ENCODE measurements at places on chromosomes 5 and 9. TPM values are rescaled to one million over a fixed set of nuclear protein-coding genes. Genes with fewer than 3 reads are reported as not detected.

SLC45A2 gene
- not detected for total RNA-seq

CD72 gene
- total RNA-seq = 4.0 TPM

LMX1B gene
- total RNA-seq = 0.05 TPM

PCDHGA8 gene
- 1.1 TPM for total RNA-seq

IZUMO3 gene
- total RNA-seq = not detected

FBN2 gene
- 2.7 TPM for total RNA-seq

GRHPR gene
- total RNA-seq = 75.2 TPM

PROB1 gene
- 1.7 TPM for total RNA-seq

OLFML2A gene
- total RNA-seq = 10.5 TPM

HTR4 gene
- total RNA-seq = not detected

ARL14EPL gene
- not detected for total RNA-seq

GHR gene
- total RNA-seq = 5.7 TPM

ADAMTS2 gene
- total RNA-seq = 68.2 TPM

SYK gene
- total RNA-seq = 49.7 TPM

ACTBL2 gene
- total RNA-seq = 0.16 TPM

CCDC192 gene
- total RNA-seq = not detected

PCDHGA10 gene
- 3.9 TPM for total RNA-seq

PCDHGA11 gene
- total RNA-seq = 2.5 TPM

MGAT1 gene
- 160 TPM for total RNA-seq

NPDC1 gene
- total RNA-seq = 104 TPM

TSSK1B gene
- 0.23 TPM for total RNA-seq

PCDHB5 gene
- 7.5 TPM for total RNA-seq

SPATA31D4 gene
- not detected for total RNA-seq

PDLIM4 gene
- total RNA-seq = 7.7 TPM

TSTD2 gene
- total RNA-seq = 16.4 TPM

PCDHA9 gene
- total RNA-seq = not detected

PRDM9 gene
- not detected for total RNA-seq

LECT2 gene
- not detected for total RNA-seq

CATSPER3 gene
- 0.85 TPM for total RNA-seq

TMEM215 gene
- total RNA-seq = not detected

ANKRD33B gene
- 1.8 TPM for total RNA-seq

TMEM38B gene
- 11.6 TPM for total RNA-seq

ZNF608 gene
- 24.0 TPM for total RNA-seq

EGR1 gene
- total RNA-seq = 92.6 TPM

PTGDS gene
- total RNA-seq = 137 TPM

MVB12B gene
- total RNA-seq = 23.4 TPM

OSMR gene
- total RNA-seq = 103 TPM

BARHL1 gene
- total RNA-seq = not detected

TLX3 gene
- total RNA-seq = not detected

HK3 gene
- 29.0 TPM for total RNA-seq

SEPTIN8 gene
- total RNA-seq = 38.8 TPM

IFNA21 gene
- not detected for total RNA-seq

DNAH5 gene
- total RNA-seq = 9.8 TPM

LEAP2 gene
- 1.2 TPM for total RNA-seq

ZFYVE16 gene
- 58.5 TPM for total RNA-seq

MEGF9 gene
- total RNA-seq = 103 TPM

All from left lung (tissue), 14 donors.